ENCODE measurements at places on chromosomes 7 and 10.

GRCh38 chr7:29369909-29370488, 175.4 kb downstream of the CHN2 start:
- no peak for DNase-seq

DNA sequence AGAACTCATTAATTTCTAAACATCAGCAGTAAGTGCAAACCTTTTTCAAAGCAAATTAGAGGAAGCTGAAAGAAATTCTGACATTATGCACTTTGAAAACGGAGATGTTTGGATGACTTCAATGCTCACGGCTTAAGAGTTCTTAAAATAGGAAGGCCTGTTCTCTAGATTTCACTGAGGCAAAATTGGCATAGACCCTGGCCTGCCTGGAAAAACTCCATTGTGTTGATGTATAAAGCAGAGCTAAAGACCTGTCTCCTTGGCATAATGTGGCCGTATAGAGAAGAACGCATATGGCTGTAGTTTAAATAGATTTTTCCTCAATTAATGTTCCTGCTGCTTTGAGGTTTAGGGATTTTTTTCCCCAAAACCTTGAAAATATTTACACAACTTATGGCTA, 24.5 kb upstream of the AGMO start:
- no peak for DNase-seq

GRCh38 chr10:133144771-133145170, 15.2 kb upstream of the KNDC1 start:
- DNase-seq, result no peak

DNA sequence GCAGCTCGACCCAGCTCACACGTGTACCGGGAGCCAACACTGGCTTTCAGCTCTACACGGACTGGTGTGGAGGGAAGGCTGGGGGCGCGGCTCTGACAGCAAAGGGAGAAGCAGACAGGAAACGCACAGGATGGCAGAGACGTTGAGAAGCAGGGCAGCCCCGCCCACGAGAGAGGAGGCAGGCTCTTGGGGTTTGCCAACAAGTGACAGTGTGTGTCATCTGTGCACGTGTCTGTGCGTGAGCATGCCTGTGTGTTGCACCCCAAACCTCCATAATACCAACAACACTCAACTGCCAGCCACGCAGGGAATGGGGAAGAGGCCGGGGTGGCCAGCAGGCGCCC, 64.4 kb upstream of the PDGFA start:
- no peak for DNase-seq

DNA sequence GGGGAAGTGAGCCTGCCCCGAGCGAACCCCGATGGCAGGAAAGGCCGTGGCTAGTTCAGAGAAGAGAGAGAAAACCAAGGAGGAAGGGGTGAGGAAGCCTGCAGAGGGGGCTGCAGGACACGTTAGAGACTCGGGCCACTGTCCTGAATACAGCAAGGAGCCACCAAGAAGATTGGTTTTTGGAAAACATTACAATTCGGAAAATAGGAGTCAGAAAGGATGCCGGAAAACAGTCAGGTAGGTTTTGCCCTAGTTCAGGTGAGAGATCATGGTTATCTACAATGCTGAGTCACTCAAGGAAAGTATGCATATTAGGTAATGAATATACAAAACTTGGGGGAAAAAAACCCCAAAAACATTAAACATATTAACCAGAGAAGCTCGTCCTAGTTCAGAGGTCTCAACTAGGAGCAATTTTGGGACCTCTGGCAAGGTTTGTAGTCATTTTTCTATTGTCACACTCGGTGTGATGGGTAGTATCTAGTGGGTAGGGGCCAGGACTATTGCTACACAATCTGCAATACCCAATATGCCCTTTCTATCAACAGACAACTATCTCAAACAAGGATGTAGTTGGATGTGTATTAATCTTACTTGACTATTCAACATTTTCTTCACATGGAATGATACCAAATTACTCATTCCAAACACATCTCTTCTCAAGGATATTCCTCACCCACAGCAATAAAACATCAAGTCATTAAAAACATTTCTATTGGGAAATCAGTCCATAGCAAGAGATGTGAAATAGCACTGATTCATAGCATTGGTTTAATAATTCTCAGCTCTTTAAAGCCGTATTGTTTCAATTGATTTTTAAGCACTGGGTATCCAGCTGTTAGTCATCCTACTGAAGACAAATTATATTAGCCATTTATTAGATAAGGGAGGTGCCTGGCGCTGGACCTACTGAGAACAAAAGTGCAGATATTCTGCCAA, 74.4 kb upstream of the RSU1 start:
- peak; percentile 82 for DNase-seq

DNA sequence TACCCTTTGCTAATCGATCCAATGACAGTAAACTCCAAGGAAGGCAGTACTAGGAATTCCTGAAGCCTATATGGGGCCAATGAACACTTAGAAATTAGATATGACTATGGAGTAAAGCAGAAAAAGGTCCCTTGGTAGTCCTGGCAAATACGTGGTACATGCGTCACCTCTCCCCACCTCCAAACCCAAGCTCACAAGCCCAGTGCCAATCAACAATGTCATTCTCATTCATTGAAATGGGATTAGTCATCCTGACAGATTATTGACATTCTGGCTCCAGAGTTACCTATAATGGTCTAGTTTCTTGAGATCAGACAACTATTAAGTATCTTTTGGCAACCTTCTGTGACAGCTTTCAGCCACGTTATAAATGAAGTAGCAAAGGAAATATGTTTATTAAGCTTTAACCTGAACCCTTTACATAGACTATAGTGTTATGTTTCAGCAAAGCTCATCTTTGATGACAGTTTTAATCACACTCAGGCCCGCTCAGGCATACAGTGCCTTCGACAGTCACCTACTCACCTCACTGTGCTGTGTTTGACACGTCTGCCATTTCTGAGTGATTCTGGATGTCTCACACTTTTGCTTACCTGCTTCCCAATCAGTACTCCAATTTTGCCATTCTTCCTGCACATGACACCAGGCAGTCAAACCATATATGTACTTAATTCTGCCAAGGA, 69.6 kb upstream of the ADO start:
- no peak for DNase-seq

DNA sequence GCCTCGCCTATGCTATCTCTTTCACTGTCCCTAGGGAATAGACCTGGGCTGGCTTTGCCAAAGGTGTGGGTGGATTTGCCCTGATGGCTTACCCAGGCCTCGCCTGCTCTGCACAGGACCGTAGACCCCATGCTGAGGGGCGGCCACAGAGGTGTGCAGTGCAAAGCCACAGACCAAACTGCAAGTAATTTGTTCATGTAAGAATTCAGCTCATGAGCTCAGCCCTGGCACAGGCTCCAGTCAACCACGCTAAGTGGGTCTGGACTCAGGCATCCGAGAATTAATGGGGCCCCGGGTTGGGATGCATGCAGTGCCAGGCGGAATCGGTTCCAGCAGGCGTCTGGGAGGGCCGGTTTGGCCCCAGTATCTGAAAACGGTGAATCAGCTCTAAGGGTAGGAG, 445.2 kb downstream of the DNAJB6 start:
- no peak for DNase-seq

GRCh38 chr10:116526219-116526618, 19.5 kb upstream of the PNLIP start:
- no peak for DNase-seq
